ENCODE measurements at places on chromosomes 2 and 18.

DNA sequence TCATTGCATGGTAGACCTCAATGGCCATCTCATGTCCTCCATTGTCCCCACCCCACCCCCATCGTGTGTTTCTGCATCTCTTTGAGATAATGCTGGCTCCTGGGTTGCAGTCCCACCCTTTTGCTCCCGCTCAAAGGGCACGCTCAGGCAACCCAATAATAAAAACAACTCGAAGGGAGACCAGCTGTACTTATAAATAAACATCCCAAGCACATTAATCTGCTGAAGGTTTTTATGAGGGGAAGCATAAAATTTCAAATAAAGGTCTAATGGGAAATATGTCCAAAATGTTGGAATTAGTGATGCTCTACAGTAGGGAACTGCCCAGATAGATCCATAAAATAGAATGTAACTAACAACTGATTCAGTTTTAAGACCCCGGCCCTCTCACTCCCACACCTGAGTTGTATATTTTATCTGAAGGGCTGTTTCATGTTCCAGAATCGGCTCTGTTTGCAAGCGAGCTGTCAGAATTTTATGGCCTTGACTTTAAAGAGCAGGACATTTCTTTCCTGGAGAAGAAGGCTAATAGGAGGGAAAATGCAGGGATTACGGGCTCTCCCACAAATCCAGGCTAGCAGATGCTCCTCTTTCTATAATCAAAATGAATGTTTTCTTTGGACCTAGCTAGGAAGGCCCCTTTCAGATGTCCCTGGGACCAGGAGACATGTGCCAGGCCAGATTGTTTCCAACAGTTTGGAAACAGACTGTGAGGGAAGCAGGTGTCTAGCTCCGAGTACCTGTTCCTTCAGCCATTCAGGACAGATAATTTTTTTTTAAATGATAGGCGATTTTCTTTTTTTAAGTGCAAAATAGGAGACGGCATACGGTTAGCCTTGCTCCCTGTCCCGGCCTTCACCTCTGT is 103.7 kb downstream of the APOB start:
- no peak for DNase-seq

DNA sequence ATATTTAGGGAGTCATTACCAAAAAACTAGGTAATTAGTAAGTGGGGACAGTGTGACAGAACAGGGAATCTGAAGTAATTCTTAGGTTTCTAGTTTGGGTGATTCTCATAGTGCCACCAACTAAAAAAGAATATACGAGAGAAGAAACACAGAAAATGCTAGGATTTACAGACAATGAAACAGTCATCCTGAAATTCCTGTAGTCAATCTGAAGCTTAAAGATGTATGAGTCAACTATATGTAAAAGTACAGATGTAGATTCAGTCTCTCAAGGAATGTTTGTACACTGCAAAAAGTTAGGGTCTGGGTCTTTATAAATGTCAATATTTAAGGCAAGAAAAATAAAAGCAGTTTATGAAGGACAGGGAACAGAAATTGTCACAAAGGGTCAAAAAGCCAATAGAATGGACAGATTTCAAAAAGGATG is 107.0 kb downstream of the STRN start:
- DNase-seq = no peak

DNA sequence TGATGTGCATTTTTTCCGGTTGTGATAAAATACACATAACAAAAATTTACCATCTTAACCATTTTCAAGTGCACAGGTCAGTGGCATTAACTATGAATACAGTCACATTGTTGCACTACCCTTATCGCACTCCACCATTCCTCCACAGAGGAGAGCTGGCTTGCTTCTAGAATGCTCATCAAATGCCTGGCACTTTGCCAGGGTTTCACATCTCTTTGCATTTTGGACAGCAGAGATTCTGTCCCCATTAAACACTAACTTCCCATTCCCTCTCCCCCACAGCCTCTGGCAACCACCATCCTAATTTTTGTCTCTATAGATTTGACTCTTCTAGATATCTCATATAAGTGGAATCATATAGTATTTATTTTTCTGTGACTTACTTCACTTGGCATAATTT is 165.0 kb downstream of the ASB1 start:
- DNase-seq = no peak

DNA sequence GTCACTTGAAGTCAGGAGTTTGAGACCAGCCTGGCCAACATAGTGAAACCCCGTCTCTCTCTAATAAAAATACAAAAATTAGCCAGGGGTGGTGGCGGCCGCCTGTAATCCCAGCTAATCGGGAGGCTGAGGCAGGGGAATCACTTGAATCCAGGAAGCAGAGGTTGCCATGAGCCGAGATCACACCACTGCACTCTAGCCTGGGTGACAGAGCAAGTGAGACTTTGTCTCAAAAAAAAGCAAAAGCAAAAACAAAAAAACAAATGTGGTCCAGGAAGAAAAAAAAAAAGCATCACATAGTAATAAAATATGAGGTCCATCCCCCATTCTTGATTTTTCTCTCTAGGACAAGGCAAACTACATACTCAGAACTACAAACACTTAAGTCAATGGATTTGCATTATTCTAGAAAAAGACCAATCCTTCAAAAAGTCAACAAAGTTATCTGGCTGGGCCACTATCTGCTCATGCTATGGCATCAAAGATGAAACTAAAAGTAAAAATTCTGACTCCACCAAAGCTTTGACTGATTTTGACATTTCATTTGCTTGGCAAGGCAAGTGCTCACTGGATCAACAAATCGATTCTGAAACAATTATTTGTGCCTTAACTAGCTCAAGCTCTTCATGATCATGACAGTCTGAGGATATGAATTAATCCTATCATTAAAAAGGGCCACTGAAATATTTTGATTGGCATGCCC is 28.4 kb downstream of the MEX3C start:
- DNase-seq = no peak

GRCh38 chr2:71995067-71995665 is 152.5 kb downstream of the CYP26B1 start:
- DNase-seq = no peak

DNA sequence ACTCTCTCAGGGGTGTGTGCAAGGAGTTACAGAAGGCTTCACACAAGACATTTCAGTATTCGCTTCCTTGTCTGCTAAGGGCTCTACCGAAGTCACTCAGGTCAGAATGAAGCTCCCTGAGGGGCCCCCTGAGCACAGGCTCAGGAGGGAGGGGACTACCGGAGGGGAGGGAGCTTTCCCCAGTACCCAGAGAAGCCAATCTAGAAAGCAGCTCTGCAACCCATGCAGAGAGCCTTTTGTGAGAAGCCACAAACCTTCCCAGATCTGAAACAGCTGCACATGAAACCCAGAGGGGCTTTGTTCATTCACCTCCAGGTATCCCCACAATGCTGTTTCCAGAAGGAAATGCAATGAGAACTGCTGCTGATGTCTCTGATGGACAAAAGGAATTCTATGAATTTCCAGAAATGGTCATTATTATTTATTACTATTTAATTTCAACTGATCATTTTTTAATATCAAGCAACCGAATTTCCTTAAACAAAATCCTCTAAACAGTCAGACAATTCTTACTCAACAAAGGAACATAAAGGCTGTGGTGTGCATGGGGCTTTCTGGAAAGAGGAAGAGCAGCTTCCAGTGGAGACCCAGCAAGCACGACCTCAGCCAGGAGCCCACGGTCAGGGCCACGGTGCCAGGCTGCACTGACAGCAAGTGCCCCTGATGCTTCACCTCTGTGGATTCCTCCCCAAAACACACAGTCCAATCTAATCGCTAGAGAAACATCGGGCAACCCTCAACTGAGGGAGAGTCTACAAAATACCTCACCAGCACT is 42.0 kb downstream of the NDUFA10 start:
- DNase-seq = no peak

- DNase-seq = no peak
Observed at GRCh38 chr2:239269916-239270315, 130.9 kb downstream of the HDAC4 start.
